Caudate nucleus (tissue), 63 donors: ENCODE measurements at places on chromosomes 4 and X.

DNA sequence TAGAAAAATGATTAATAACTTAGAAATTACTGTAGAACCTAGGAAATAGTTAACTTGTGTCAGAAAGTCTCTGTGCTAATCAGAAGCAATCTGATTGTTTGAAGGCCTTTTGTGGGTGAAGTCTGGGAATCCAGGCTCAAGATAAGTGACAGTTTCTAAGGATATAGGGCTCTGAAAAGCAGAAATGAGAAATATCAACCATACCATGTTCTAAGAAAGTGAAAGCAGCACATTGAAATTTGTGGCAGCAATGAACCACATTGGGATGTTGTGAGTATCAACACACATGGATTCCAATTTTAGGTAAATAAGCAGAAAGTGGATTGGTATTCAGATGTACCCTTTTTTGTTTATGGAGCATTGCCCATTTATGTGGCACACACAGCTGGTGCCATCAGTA is 464.6 kb downstream of the IL15 start:
- no peak for DNase-seq

DNA sequence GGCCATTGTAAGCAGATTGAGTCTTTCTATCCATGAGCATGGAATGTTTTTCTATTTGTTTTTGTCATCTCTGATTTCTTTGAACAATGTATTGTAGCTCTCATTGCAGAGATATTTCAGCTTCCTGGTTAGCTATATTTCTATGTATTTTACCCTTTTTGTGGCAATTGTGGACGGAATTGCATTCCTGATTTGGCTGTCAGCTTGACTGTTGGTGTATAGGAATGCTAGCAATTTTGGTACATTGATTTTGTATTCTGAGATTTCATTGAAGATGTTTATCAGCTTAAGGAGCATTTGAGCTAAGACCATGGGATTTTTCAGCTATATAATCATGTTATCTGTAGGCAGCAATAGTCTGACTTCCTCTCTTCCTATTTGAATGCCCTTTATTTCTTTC is 154.6 kb downstream of the GUCY2F start:
- DNase-seq, result no peak

DNA sequence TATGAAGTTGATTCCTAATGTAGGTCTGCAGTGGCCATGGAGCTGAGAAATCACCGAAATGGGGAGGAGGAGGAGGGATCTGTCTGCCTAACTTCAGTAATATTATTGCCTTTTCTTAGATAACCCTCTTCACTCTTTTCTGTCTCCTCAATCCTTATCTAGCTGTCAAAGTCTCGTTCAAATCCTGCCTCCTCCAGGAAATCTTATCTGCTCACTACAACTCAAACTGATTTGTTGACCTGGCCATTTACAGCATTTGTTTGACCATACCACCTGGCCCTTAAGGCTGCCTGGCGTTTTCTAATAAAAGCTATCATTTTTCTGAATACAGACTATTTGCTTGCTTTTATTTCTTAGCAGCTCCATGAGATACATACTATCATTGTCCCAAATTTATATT is 33.8 kb downstream of the GALNT7 start:
- no peak for DNase-seq

DNA sequence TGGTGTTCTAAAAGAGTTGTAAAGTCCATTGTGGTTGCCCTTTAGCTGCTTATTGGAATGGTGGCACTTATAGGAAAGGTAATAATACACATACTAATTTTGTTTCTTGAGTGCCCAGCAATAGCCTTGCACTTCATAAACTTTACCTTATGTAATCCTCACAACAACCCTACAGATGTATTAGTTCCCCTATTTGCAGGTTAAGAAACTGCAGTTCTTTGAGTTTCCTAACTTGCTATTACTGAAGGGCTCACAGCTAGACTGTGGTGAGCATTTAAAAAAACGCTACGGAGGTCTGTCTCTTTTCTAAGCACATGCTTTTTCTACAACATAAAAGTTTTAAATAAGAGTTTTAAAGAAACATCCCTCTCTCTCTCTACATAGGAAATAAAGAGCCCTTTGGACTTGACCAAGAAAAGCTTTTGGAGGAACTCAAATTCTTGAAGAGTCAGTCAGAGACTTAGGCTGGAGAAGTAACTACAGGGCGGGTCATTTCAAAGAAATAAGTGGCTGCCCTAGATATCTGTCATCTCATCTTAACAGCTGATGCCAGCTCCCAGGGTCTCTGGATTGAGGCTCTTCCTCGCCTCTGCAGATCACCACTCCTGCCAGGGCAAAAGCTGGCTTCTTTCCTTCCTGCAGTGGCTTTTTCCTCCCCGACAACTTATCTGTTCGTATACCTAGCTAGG is 42.0 kb upstream of the FBXW7 start:
- no peak for DNase-seq

DNA sequence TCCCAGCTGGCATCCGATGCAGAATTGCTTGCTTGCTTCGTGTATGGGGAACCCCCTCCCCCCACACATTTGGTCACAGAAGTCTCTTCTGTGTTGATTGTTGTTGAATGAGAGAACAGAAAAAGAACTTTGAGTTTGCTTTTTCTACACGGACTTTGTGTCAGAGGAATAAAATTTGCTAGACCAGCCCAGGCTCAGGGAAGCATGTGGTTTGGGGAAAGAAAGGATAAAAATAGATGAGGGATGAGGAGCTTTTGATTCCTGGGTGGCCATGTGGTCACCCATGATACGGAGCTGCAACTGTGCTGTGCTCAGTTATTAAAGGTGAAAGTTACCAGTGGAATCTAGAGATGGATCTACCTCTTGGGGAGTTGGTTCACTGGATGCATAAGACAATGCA is 34.2 kb upstream of the ESX1 start:
- DNase-seq, result no peak

- DNase-seq, result no peak
Observed at GRCh38 chr4:166628454-166628853, 605.8 kb downstream of the SPOCK3 start.

- no peak for DNase-seq
Observed at GRCh38 chr4:14919785-14920184, 82.5 kb upstream of the CPEB2 start.

DNA sequence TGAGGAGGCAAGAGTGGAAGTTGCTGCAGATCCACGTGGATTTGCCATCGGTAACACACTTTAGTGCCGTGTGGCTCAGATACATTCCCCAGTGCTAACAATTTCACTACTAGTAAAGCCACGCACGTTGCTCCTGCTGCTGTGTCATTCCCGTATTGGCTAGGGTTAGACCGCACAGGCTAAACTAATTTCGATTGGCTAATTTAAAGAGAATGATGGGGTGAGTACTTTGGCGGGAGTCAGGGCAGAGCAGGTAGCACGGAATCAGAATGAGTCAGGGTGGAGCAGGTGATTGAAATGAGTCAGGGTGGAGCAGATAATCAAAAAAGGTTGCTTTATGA is 1337.5 kb downstream of the FSTL5 start:
- no peak for DNase-seq

DNA sequence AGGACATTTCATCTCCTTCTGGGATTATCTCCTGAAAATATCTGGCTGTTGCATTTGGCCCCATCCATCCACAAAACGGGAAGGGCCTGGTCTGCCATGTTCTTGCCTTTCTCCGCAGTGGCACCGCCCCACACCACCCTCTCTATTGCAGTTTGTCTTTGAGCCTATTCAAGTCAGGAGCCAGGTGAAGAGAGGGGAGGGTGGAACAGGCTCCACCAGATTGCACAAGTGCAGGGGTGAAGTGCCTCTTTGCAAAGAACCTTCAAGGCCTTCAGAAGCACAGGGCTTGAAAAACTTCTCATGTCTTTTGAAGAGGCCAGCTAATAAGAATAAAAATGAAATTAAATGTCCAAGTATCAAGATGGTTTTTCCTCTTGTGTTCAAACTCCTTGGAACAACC is 28.7 kb downstream of the RS1 start:
- no peak for DNase-seq

- no peak for DNase-seq
Observed at GRCh38 chrX:30821116-30821515, 67.9 kb downstream of the TAB3 start.

GRCh38 chr4:8167815-8168214 is 9.2 kb upstream of the ABLIM2 start:
- DNase-seq, result no peak

DNA sequence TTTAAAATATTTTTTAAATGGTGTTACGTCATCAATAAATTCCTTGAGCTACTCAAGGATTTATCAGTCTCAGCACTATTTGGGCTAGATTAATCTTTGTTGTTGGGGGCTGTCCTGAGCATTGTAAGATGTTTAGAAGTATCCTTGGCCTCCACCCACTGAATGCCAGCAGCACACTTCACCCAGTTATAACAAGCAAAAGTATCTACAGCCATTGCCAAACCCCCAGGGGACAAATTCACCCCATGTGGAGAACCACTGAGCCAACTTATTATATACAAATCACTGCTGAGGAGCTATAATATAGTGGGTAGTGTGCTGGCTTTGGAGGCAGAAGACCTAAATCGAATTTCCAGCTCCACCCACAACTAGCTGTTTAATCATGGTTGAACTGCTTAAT is 58.3 kb downstream of the ATP10D start:
- DNase-seq, result no peak

DNA sequence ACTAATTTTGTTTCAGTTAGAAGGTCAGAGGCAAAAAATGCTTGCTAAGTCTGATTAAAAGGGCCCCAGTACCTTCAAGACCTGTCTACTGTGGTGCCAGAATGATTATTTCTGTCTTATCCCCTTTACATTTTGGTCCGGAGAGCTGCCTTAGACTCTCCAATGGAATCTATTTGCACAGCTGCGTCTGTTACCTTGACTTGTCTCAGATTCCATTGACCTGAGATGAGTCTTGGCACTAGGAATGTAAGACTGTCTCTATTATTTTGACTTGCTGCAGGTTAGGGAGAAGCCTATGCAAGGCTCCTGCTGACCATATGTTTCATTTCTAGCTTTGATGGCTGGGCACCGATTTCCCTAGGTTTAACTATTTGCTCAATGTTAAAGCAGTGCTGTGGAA is 457.6 kb downstream of the KCTD8 start:
- DNase-seq, result no peak

- no peak for DNase-seq
Observed at GRCh38 chr4:182310316-182310715, 67.1 kb downstream of the TENM3 start.

DNA sequence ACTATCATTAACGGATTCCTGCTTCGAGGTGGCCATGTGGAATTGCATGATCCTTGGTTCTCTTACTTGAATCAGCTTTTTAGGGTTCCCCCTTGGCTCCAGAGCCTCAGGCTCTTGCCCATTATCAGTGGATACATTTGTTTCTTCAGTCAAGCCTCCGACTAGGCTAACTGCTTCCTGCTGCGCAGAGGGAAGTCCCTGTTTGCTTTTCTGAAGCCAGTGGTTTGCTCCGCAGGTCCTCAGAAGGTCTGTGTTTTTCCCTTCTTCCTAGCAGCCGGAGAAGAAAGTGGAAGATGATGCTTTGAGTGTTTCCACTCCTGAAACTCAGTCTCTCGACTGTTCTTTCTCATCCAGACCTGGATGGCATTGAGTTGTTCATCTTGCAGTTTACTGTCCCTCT is 20.6 kb downstream of the SRD5A3 start:
- no peak for DNase-seq

DNA sequence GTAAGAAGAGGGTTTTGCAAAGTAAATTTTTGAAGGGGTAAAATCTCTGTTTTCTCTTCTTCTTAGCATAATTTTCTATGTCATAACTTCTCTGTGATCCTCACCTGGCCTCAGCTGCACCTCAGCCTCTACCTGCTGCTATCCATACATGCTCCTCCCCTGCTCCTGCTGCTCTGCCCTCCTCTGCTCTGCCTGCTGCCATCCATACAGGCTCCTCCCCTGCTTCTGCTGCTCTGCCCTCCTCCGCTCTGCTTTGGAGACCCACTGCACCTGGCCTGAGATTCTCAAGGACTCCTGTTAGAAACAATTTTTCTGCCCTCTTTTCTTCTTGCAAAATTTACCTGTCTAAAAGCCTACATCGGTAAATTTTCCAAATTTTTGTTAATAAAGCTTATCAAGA is 388.6 kb upstream of the PITX2 start:
- DNase-seq, result no peak

DNA sequence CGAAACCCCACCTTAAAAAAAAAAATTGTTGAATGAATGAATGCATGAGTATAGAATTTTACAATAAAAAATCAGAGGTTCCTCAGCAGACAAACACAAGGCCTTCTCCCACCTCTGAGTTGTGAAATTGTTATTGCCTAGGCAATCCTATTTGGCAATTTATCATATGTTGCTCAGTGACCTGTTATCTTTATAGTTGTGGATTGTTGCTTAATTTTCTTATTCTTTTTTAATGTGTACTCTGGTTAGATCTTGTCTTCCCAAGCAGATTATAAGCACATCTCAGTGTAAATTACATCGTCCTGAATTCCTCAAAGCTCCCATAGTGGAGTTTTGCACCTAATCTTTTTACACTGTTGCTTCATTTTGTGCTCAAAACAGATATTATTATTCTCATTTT is 71.9 kb downstream of the RBM47 start:
- DNase-seq, result no peak

DNA sequence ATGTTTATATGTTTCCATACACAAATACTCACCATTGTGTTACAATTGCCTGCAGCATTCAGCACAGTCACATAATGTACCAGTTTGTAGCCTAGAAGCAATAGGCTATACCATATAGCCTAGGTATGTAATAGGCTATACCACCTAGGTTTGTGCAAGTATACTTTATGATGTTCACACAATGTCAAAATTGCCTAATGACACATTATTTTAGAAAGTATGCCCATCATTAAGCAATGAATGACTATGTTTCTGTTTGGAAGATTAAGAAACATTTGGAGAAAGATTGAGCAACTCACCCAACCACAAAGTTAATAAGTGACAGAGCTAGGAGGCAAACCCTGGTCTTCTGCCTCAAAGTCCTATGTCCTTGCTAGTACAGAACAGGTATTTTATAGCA is 96.8 kb upstream of the GRIA3 start:
- DNase-seq, result no peak

DNA sequence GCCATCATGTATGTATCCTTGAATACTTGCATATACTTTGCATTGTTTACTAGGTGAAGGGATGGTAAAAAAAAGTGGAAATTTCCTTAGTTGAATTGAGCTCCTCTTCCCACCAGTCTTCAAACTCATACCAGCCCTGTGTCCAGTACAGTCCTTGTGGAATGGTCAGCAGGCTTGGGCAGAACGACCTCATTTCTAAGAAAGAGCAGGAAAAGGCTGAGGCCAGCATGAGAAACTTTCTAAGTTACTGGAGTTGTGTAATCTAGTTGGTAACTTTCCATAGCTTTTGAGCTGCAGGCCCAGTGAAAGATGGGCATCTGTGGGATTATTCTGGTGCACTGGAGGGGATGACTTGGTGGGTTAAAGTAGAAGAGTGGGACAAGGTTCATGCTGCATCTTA is 87.6 kb downstream of the DCUN1D4 start:
- no peak for DNase-seq

DNA sequence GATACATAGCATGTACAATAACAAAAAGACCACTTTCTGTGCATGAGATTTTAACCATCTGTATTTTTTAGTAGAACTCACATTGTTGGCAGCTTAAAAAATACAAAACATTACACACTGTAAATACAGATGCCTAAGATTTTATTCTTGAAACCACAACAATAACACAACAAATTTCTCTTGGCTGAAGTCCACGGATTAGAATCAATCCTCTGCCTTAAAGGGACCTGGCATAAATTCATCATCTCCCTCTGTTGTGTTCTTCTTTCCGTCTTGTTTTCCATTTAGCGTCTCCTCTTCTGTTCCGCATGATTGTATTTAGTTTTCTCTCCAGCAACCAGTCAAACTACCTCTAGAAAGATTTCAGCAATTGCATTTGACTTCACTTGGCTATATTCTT is 231.0 kb downstream of the SPOCK3 start:
- no peak for DNase-seq
